ENCODE measurements at places on chromosomes 3 and 15.

- DNase-seq: no peak
Observed at GRCh38 chr3:182388506-182388905, 404.8 kb upstream of the ATP11B start.

- no peak for DNase-seq
Observed at GRCh38 chr3:151152455-151153079, 50.4 kb downstream of the GPR171 start.

GRCh38 chr15:65778269-65778668, 13.8 kb downstream of the DENND4A start:
- no peak for DNase-seq

DNA sequence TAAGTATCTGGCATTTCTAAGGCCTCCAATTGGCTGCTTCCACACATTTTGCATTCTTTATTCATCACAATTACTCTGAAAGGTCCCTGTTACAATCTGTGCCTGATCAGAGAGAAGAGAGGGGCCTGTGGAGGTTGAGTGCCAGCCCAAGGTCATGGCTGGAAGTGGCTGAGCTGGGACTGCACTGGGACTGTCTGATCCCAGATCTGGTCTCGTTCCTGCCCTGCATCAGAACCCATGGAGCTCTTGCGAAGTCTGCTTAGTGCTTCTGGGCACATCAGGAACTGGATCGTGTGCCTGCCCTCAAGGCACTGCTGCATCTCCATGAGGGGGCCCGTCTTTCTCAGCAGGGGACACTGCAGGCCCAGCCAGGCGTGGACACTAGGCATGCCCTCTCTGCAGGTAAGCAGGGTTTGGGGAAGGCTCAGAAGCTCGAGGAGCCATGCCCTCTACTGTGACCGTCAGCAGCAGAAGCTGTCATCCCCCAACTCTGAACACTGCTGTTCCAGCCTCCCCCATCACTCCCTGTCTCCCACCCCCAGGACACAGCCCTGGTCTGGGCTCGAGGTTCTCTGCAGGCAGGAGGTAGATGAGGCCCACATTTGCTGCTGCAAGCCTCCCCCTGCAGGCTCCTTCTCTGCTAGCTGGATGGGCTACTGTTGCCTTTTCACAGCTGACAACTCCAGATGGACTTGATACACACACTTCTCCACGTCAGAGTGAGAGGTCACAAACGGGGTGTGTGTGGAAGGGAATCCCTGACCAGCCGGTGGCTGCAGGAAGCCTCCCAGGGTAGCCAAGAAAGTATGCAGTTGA, 96.5 kb upstream of the PRR23E start:
- DNase-seq: no peak

DNA sequence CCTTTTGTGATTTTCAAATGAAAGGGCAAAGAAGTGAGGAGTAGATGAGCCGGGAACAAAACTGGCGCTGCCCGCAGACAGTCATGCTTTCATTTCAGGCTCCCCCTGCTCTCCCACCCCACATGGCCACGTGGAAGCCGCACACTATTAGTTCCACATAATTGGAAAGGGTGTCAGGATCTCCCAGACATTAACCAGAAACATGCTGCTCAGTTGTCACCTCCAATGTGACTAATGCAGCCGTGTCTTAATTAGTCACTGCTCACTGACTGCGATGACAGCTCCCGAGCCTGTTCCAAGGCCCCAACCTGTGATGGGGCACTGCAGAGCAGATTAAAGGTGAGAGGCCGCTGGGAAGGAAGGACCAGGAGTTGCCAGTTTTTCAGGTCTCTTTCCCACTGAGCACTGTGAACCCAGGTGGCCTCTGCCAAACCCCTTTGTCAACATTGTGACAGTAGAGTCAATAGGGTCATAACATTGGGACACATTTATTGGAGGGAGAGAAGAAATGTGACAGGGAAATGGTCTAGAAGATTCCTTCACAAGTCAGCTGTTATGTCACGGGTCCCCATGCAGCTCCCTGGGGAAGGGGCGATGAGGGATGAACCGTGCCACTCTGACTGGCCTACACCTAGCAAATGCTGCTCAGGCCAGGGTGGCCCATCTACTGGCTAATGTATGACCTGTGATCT, 38.6 kb upstream of the SFMBT1 start:
- no peak for DNase-seq

Data from stimulated activated CD8-positive, alpha-beta memory T cell treated with anti-CD3 and anti-CD28 coated beads, Interleukin-4, amount 100 ng/mL, for 48 hours (primary cell).